ENCODE measurements at places on chromosomes 4 and X. TPM values are rescaled to one million over a fixed set of nuclear protein-coding genes. Genes with fewer than 3 reads are reported as not detected.

Gene MBNL3
- 0.06 TPM for total RNA-seq

Gene RRH
- total RNA-seq, result not detected

Gene TMSB15C
- not detected for total RNA-seq

Gene SLC10A4
- not detected for total RNA-seq

Gene LAMTOR3
- 53.4 TPM for total RNA-seq

- DNase-seq, result peak; percentile 12
Measured at GRCh38 chrX:109889289-109890006, 113.5 kb upstream of the TMEM164 start.

DNA sequence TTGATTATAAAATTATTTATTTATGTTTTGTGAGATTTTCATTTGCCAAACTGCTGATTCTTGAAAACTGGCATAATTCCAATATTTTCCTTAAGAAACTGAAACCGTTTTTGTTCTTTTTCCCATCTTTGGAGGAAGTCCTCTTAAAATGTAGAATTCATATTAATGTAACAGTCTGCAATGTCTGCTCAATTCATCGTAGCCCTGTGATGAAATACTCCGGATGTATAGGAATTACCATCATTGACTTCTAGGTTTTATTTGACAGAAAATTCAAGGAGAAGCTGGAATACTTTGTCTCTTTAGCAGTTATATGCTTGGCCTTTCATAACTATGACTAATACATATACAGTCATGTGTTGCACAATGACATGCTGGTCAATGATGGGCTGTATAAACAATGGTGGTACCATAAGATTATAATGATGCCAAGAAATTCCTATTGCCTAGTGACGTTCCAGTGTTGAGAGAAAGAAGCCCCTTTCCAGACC lies 185.0 kb upstream of the GPRIN3 start:
- DNase-seq, result no peak

- no peak for DNase-seq
Measured at GRCh38 chrX:108412783-108413182, 25.4 kb downstream of the COL4A6 start.

DNA sequence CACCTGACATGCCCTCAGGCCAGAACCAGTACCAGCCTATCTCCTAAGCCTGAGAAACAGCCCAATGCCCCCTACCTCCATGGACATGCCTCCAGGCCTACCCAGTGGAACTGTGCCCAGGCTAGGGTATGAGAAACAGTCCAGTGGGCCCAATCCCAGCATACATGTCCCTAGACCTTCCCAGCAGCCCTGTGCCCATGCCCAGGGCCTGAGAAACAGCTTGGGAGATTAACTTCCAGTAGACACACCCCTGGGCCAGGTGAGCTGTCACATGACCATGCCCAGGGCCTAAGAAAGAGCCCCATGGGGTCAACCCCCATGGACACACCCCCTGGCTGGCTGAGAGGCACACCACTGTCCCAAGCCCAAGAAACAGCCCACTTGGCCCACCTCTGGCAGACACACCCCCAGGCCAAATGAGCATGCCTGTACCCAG lies 78.8 kb downstream of the CBR4 start:
- DNase-seq, result no peak

GRCh38 chr4:37219242-37219641 lies 25.3 kb upstream of the NWD2 start:
- no peak for DNase-seq

DNA sequence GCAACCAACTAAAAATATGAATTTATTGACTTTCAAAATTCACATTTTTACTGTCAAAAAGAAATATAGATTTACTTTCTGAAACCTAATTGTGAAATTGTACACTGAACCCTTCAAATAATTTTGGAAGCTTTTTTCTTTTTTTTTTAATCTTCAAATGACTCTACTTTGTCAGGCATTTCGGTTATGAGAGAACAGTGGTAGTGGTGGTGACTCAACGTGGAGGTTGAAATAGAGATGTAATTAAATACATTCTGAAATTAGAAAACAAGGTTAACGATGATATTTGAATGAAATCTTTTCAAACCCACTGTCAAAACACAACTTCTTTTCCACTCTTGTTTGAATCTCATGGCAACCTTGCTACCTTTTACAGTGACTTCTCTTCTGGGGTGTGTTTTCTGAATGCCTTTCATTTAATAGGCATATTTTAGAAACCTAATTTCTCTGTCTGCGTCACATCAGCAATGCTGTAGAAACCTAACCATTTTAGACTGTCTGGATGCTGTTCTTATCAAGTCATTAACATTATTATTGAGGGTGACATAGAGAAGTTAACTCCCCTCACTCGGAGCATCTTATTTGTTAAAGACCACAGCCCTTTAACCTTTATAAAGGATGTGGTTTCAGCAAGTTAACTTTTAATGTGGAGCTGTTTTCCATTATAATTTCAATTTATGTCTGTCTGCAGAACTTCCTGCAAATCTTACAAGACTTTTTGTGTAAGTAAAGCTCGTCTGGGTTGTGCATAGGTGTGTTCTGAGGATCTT lies 136.8 kb downstream of the PCDH7 start:
- DNase-seq, result no peak

GRCh38 chr4:81679315-81679714 lies 207.6 kb upstream of the RASGEF1B start:
- DNase-seq, result no peak

GRCh38 chrX:122813876-122814275 lies 370.2 kb upstream of the GRIA3 start:
- no peak for DNase-seq

GRCh38 chr4:148442832-148443511 lies 758 bp upstream of the NR3C2 start:
- peak; percentile 58 for DNase-seq

DNA sequence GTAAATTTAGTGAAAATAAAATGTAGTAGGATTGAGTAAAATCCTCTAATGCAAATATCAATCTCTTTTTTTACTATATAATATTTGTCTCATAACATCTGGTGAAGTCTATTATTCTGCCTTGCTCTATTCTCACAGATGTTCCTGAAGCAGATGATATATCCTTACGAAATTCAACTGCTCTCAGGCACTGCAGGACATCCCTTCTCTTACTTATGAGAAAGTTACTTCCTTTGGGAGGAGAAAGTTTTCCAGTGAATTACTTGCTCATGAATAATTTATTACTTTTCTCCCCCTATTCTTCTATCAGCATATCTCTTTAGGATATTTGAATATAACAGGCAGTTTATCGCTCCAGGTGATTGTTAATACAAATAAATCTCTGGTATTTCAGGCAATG lies 75.6 kb upstream of the AGA start:
- no peak for DNase-seq

DNA sequence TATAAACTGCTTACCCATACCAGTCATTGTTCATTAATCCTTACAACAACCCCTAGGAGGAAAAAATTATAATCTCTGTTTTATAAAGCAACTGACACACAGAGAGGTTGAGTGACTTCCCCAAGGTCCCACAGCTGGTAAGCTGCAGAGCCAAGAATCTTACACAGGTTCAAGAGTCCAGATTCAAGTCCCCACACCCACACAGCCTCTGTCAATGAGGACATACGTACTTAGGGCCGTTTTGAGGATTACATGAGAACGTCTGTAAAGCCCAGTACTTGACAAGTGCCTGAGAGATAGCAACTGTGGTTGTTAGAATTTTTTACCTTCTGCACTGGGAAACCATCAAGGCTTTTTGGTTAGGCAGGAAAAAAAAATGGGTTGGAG lies 556 bp upstream of the SLC25A43 start:
- peak; percentile 28 for DNase-seq

- DNase-seq, result no peak
Measured at GRCh38 chrX:22155126-22155525, 117.6 kb upstream of the CBLL2 start.

DNA sequence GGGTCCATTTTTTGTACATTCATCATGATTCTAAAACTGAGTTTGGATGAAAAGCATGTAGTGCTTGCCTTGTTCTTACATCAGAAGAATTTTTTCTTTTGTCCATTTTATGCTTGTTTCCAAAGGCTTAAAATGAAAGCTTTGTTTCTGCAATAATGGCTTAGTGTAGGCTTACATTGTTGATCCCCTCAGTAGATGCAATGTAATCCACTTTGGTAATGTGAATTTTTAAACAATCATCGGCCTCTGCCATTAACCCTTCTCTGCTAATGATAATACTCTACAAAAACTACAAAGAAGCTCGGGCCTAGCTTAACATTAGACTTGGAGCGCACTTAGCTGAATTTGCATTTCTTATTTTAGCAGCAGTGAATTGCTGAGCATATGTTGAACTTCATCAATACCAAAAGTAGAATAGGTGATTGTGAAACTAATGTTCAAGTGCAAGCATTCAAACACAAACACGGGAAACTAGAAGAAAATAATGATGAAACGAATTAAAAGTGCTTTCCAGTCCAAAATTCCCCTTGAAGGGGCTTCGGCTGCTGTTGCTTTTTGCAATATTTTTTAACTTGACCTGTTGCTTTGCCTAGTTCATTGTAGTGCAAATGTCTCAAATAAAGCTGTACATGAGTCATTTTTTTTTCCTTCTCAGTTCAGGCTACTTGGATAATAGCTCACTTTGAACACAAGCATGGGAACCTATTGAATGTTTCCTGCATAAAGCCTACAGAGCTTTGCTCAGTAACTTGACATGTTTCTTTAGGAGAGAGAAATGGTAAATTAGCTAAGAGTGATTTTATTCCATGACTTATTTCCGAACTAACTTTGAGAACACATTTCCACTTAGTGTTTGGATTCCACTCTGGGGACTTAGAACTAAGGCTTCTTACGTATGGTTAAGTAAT lies 66.5 kb downstream of the SLIT2 start:
- no peak for DNase-seq

DNA sequence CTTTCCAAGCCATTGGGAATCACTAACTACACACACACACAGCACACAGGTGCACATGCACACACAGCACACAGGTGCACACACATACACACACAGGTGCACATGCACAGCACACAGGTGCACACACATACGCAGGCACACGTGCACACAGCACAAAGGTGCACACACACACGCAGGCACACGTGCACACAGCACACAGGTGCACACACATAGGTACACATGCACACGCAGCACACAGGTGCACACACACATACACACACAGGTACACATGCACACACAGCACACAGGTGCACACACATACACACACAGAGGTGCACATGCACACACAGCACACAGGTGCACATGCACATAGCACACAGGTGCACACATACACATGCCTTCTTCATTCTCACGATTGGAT lies 80.9 kb downstream of the HMX1 start:
- DNase-seq, result no peak

DNA sequence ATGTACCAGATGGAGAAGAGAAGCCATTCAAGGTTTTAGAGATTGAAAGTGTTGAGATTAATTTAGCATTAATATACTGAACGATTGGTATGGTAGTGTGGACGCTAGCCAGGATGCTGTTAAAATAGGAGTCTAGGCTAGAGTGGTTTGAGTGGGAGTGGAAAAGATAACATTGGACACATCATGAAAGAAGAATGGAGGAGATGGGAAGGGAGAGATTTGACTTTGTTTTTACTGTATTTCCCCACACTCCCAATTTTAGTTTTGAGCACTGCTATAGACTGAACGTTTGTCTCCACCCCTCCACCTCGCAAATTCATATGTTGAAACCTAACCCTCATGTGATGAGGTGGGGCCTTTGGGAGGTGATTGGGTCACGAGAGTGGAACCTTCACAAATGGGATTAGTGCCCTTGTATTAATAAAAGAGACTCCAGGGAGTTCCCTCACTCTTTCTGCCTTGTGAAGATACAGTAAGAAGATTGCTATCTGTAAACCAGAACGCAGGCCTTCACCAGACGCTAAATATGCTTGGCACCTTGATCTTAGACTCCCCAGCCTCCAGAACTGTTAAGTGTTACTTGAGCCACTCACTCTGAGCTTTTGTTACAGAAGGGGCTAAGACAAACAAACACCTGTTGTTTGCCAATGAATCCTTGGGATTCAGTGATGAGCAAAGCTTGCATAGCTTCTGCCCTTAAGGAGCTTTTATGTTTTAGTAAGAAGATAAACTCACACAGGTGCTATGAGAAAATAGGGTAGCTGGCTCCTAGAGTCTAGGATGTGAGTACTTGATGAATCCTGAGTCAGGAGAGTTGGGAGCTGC lies 25.8 kb downstream of the USP9X start:
- no peak for DNase-seq

Measured in G401 (cell line).